ENCODE measurements at places on chromosomes 2 and 18. TPM values are rescaled to one million over a fixed set of nuclear protein-coding genes. Genes with fewer than 3 reads are reported as not detected.

- no peaks in the 10 kb centered on the region for H3K36me3 ChIP-seq
- H3K4me1 ChIP-seq = no peaks in the 10 kb centered on the region
- H3K27ac ChIP-seq = peak overlapping the region; percentile 80
- no peak overlapping the region for H3K4me3 ChIP-seq
- H3K27me3 ChIP-seq = no peaks in the 10 kb centered on the region
Observed at GRCh38 chr2:174025271-174026121, 60.3 kb upstream of the SP3 start.

GRCh38 chr2:231940795-231941194 is 14.6 kb upstream of the NPPC start:
- no peak overlapping the region for H3K27ac ChIP-seq
- no peaks in the 10 kb centered on the region for H3K27me3 ChIP-seq
- no peak for DNase-seq
- H3K4me1 ChIP-seq = no peaks in the 10 kb centered on the region
- H3K36me3 ChIP-seq = no peaks in the 10 kb centered on the region
- H3K4me3 ChIP-seq = no peak overlapping the region

DNA sequence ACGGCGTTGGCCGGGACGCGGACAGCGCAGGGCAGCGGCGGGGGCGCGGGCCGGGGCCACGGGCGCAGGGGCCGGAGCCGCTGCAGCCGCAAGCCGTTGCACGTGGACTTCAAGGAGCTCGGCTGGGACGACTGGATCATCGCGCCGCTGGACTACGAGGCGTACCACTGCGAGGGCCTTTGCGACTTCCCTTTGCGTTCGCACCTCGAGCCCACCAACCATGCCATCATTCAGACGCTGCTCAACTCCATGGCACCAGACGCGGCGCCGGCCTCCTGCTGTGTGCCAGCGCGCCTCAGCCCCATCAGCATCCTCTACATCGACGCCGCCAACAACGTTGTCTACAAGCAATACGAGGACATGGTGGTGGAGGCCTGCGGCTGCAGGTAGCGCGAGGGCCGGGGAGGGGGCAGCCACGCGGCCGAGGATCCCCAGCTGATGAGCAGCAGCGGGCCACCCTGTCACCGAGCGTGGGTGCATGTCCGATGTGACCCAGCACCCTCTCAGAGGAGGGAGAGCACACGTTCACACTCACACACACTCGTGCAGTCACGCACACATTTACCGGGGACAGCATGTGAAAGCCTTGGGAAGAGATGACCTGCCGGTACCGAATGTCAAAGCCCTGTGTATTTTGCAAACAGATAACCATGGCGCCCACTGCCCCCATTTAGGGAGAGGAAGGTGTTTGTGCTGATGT is 4.2 kb downstream of the GDF7 start:
- H3K4me3 ChIP-seq = no peak overlapping the region
- peaks cover 51% of the 10 kb centered on the region for H3K27me3 ChIP-seq
- H3K4me1 ChIP-seq = peaks cover 13% of the 10 kb centered on the region
- no peak overlapping the region for H3K27ac ChIP-seq
- H3K36me3 ChIP-seq = no peaks in the 10 kb centered on the region
- DNase-seq = no peak

Gene PIEZO2
- total RNA-seq = 4.1 TPM

Gene GPR75
- 4.1 TPM for total RNA-seq

All from adrenal gland (tissue), 19 donors.